ENCODE measurements at places on chromosomes 3 and 15.

- DNase-seq, result no peak
Observed at GRCh38 chr15:66132251-66132816, 121.2 kb downstream of the MEGF11 start.

DNA sequence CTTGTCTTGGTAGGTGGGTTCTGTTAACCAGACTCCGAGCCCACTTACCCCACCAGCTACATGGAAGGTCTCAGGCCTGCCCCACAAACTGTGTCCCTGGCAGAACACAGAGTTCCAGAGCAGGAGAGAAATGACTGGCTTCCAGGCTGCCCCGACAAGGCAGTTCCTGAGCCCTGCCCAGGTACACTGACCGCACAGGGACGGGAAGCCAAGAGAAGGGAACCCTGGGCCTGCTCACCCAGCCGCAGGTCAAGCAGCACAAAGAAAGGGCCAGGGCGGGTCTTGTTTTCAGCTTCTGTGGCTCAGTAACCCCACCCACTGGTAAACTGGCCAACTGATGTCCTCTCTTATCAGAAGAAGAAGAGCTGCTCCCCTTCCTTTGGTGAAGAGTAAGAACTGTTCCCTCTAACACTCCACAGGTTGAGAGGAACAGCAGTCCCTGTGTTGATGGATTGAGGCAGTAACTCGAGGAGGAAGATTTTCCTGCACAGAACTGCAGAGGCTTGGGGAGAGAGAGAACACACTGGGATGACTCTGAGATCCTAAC lies 68.4 kb downstream of the CRTC3 start:
- DNase-seq, result no peak

GRCh38 chr15:91572110-91572509 lies 281.4 kb upstream of the SLCO3A1 start:
- no peak for DNase-seq

DNA sequence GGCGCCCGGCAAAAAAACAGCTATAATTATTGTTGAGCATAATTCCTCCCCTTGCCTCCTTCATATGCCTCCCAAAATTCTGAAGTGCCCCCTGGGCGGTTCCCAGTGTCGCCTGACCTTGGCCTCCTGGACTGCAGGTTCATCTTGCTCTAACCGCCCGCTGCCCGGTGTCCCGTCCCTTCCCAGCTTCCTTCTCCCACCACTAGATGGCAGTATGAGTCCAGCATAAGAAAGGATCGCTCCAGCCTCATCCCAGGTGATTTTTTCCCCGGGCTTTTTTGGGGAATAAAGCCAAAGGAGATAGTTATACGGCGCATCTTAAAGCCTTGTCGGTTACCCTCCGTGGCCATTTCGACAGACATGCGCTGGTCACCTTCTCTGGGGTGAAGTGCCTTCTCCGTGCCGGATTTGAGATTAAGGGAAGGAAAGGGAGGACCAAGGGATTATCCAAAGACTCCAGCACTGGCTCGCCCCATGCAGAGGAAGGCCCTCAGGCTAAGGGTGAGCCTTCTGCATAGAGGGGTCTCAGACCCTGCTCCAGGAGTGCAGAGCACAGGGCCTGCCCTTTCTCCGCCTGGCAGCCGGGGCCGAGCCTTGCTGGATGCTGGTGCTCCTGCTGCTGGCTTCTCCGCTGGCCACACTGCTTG lies 45.8 kb upstream of the TRA2B start:
- DNase-seq, result peak; percentile 27

GRCh38 chr3:174168538-174169254 lies 690.4 kb upstream of the NAALADL2 start:
- no peak for DNase-seq

DNA sequence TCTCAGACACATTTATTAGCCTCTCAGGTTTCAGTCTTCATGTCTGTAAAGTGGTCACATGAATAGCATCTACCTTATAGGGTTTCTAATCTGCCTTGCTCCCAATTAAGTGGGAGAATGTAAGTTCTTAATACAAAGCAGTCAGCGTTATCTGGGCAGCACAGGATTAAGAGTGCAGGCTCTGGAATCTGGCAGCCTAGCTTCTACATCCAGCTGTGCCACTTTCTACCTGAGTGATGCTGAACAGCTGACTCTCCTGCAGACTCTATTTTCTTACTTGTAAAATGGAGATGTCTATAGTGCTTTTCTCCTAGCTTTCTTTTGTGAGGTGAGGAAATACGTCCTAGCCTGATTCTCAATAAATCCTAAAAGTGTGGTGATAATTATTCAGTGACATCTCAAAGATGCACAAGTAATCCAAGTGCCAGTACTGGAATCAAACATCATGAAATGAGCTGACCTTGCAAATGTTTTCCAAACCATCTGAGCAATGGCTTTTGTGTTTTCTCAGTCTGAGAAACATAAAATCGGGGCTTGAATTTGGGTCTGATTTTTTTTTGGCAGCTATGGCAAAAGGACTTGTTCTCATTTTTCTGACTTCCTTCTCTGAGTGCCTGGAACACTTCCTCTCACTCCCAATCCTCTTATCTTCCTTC lies 232.2 kb upstream of the FEZF2 start:
- DNase-seq, result no peak

- no peak for DNase-seq
Observed at GRCh38 chr15:52622791-52623190, 54.0 kb upstream of the ARPP19 start.

DNA sequence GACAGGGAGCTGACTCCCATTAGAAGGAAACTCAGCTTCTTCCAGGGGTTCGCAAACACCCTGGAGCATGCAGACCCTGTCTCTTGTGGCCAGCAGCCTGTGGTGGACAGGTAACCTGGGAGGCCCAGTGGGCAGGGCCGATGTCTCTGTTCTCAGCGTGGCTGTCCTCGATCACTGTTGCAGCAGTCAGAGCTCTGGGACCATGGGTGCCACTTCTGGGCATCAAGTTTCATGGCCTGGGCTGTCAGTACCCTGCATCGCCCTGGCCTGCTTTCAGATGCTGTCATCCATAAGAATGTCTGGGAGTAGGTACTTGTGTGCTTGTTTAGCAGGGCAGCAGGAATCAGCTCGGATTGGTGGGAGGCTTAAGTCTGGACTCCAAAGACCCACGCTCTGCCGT lies 54.4 kb downstream of the SLC6A6 start:
- DNase-seq, result no peak

DNA sequence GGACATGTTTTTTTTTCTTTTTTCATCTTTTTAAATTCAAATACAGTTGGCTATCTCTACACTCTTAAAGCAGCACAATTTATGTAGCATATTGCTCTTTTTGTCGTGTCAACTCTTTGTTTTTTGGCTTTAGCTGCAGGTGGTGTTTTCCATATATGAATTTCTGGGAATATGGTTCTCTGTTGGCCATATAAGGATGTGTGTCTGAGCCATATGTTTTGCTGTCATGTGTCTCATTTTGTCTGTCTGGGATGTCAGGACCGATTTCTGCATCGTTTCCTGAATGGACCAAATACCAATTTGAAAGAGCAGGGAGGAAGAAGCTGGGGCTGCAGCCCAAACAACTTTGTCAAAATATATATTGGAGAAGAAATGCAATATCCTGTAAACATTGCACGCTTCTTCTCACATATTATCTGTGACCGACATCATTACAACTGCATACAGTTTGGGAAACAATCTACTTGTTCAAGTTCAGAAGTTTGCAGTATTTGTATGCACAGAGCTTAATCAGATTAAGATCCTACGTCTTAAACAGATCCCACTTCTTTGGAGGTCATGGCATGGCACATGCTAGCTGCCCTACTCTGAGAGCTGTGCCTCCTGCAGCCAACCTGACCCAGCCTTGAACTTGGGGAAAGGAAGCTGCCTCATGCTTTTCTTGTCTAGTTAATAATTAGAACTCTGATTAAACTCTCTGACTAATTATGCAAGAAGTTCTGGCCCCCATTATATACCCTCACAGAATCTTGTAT lies 4.0 kb upstream of the SATB1 start:
- no peak for DNase-seq

- DNase-seq, result no peak
Observed at GRCh38 chr15:87682527-87682926, 574.0 kb downstream of the NTRK3 start.

- DNase-seq, result no peak
Observed at GRCh38 chr15:26372706-26373105, 400.2 kb downstream of the GABRB3 start.

DNA sequence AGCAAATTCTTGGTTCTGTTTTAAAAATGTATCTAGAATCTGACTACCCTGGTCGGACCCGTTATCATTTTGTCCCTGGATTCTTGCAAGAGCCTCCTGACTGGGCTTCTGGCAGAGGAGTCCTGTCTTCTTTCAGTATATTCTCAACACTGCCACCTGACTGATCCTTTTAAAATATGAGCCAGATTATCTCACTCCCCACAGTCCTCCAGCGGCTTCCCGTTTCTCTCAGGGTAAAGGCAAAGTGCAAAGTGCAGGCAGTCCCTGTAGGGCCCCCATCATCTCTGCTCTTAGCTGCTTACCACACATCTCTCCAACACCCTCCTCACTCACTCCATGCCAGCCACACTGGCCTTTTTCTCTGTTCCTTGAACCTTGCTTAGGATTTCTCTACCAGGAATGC lies 28.4 kb downstream of the CRTC3 start:
- DNase-seq, result no peak

Data from stimulated activated CD8-positive, alpha-beta memory T cell treated with anti-CD3 and anti-CD28 coated beads, Interleukin-7, amount 100 ng/mL, for 1 hour (primary cell).